ENCODE measurements at places on chromosomes 6 and 20. TPM values are rescaled to one million over a fixed set of nuclear protein-coding genes. Genes with fewer than 3 reads are reported as not detected.

DNA sequence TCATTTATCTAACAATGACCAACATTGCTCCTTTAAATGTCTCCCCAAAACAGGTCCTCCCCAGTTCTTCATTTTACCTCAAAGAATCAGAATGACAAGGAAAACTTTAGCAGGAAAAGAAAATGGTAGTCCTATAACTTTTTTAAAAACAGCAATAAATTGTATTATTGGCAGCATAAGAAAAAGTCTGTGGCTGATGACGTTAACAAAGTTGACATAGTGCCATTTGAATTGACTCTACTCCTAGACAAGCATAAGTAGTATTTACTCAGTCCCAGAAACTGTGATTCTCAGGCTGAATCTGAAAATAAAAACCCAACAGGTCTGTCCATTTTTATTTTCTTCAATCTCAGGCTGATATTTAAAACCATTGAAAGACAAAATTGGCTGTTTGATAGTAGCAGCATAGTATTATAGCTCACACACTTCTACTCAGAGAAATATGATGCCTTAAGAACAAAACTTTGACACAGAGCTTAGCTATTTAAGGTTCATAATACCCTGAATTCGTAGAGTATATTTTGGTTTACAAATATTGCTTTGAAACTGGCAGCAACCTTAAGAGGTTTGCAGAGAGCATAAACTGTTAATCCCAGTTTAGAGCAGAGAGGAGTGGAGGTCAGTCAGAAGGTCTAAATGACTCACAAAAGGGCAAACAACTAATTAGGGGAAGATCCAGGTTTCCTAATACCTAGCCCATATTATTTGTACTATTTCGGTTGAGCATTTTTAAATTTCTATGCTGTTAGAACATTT lies 35.0 kb upstream of the TENT5A start:
- H3K27ac ChIP-seq, result no peak overlapping the region
- H3K27me3 ChIP-seq, result no peaks in the 10 kb centered on the region
- H3K4me3 ChIP-seq, result no peak overlapping the region
- DNase-seq, result no peak
- H3K4me1 ChIP-seq, result peaks cover 12% of the 10 kb centered on the region

DNA sequence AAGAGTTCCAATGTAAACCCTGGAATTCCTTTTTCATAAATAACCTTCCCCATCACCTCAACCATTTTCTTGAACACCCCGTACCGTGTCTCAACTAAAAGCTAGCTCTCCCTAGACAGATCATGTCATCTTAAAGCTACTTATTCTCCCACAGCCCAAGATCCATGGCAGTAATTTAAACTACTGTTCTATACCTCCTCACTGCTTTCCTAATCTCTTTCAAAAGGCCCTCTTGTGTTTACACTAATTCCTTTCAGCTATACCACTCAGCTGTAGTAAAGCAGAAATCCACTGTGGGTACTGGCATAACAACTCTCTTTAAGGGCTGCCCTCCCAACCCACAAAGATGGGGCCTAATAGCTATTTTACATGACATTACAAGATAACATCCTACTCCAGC lies 67.5 kb downstream of the RNGTT start:
- no peaks in the 10 kb centered on the region for H3K27me3 ChIP-seq
- no peak overlapping the region for H3K27ac ChIP-seq
- no peak for DNase-seq
- no peaks in the 10 kb centered on the region for H3K4me1 ChIP-seq

GRCh38 chr6:17423026-17423425 lies 29.6 kb downstream of the CAP2 start:
- no peaks in the 10 kb centered on the region for H3K27me3 ChIP-seq
- no peak overlapping the region for H3K27ac ChIP-seq
- peak; percentile 62 for DNase-seq
- no peak overlapping the region for H3K4me3 ChIP-seq

The SIRPD gene
- total RNA-seq, result not detected

DNA sequence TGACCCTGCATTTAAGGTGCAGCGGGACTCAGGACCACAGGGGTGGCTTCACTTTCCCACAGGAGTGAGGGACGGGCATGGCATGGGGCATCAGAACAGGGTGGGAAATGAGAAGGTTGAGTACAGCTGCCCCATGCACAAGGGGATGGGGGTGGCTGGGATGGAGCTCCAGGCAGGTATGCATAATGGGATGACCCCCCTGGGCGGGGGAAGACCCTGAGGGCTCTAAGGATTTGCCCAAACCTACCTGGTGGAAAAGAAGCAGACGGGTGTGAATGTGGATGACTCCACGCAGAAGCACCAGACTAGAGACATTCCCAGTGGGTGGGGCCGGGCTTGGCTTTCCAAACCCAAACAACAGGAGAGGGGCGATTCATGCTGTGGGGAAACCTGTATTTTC lies 200.3 kb downstream of the SYNDIG1 start:
- peaks cover 6% of the 10 kb centered on the region for H3K4me1 ChIP-seq
- no peak overlapping the region for H3K4me3 ChIP-seq
- DNase-seq, result no peak
- H3K27me3 ChIP-seq, result no peaks in the 10 kb centered on the region
- H3K27ac ChIP-seq, result no peak overlapping the region
- no peaks in the 10 kb centered on the region for H3K36me3 ChIP-seq

GRCh38 chr6:656460-657252 lies at the start of gene HUS1B:
TSS of gene HUS1B (minus strand) at chr6:657100. CDS start at chr6:656944, 156 bp downstream.
- no peak for DNase-seq
- no peak within 1 kb of the TSS for H3K27ac ChIP-seq
- H3K36me3 ChIP-seq, result peaks cover 7% of the 10 kb centered on the region
- peaks cover 34% of the 10 kb centered on the region for H3K4me1 ChIP-seq

GRCh38 chr20:1944345-1945091 lies 49.3 kb downstream of the SIRPA start:
- DNase-seq, result no peak
- H3K4me3 ChIP-seq, result no peak overlapping the region
- H3K4me1 ChIP-seq, result peaks cover 35% of the 10 kb centered on the region

The COL19A1 gene
- total RNA-seq, result 2.5 TPM

DNA sequence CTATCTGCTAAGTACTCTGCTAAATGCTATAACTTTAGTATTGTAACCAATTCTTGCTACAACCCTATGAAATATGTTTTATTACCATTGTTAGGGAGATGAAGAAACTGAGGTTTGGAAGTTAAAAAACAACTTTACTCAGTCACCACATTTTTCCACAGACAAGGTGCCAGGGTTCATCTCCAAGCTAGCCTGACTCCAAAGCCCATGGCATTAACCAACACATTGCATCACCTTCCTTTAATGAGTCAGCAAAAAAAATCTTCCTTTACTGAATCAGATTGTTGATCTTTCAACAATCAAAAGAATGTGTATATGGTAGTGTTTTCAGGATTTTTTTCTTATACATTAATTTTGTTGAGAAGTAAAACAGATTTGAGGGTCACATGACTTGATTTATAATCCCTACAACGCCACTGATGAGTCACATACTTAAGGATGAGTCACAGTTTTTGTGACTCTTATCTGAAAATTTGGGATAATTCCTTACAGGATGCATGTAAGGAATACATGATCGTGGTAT lies 41.5 kb downstream of the MAN1A1 start:
- H3K27ac ChIP-seq, result no peak overlapping the region
- H3K36me3 ChIP-seq, result peaks cover 8% of the 10 kb centered on the region

DNA sequence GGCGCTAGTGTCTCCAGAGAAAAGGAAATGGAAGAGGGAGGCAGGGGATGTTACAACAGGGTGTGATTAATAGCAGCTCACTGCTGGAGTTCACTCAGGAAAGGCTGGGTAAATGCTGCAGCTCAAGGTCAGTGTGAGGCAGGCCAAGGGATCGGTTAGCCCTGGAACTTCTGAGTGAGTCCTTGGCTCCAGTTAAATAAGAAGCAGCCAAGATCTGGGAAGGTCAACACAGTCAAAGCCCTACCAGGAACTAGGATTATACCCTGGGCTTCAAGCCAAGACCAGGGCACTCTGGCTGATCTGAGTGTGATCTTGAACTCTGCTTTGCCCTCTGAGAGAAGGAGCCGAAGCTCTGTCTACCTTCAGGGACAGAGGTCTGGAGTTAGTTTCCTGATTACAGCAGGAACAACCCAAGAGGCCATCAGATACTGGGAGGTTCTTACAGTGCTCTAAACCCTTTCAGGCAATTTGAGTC lies 44.3 kb downstream of the TPD52L1 start:
- H3K27ac ChIP-seq, result peak overlapping the region; percentile 35
- H3K36me3 ChIP-seq, result no peaks in the 10 kb centered on the region
- H3K4me1 ChIP-seq, result peaks cover 49% of the 10 kb centered on the region
- DNase-seq, result no peak
- no peaks in the 10 kb centered on the region for H3K27me3 ChIP-seq
- no peak overlapping the region for H3K4me3 ChIP-seq

- H3K4me3 ChIP-seq, result no peak overlapping the region
- peaks cover 31% of the 10 kb centered on the region for H3K4me1 ChIP-seq
- H3K27ac ChIP-seq, result no peak overlapping the region
- DNase-seq, result no peak
- H3K36me3 ChIP-seq, result no peaks in the 10 kb centered on the region
Observed at GRCh38 chr6:21949211-21949801, 347.5 kb downstream of the PRL start.

DNA sequence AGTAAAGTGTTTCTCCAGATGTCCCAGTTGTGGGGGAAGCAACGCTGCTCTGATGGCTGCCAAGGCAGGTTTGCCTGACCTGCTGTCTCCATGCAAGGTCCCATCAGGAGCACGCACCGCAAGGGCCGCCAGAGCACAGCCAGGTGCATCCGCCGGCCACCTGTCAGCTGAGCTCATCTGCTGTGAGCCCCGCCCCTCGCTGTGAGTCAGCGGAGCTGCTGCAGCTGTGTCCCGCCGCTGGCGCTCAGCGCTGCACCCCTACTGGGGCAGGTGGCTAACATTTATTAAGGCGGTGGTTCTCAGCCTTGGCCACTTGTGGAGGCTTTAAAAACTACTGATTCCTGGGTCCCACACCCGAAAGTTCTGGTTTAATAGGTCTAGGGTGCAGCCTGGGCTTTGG lies 225.7 kb downstream of the UST start:
- peak; percentile 72 for DNase-seq
- H3K4me3 ChIP-seq, result no peak overlapping the region
- H3K36me3 ChIP-seq, result no peaks in the 10 kb centered on the region
- no peaks in the 10 kb centered on the region for H3K27me3 ChIP-seq
- H3K27ac ChIP-seq, result no peak overlapping the region

DNA sequence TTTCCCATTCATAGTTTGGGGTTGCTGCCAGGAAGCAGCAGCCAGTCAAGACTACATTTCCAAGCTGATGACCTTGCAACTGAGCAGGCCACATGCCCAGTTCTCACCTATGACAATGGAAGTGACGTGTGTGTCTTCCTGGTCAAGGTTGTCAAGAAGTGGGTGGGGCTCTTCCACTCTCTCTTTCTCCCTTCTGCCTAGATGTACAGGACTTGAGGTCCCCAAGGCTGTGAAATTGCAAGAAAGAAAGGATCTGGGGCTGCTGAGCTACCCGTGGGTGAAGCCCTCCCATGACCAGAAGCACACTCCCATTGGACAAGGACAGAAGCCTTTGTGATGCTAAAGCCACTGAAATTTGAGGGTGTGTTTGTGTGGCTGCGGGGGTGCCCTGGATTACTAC lies 175.1 kb downstream of the LINC00237 start:
- H3K27ac ChIP-seq, result no peak overlapping the region
- DNase-seq, result no peak
- no peak overlapping the region for H3K4me3 ChIP-seq

The MUC22 gene
- total RNA-seq, result not detected
